NCI-H1048 (cell line): ENCODE measurements at places on chromosomes 1 and 21.

DNA sequence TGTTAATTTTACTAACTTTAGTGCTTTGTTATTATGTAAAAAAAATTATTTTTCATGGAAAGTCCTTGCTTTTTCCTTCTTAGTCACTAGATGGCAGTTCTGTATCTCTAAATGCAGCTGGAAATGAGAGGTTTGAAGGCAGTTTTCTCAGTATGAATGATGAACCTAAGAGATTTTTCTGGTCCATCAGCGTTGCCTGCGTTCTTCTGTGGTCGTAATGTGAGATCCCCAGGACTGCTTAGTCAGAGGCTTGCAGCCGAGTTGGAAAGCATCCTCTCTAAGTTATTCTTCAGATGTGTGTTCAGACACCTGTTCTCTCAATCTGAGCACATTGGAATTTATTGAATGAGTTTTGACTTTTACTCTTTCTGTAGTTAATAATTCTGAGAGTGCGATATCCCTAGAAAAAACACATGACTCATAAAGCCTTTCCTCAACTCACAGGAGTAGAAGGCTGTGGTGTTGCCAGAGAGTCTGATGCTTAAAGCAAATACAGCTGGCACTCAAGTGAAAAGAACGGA lies 99.3 kb downstream of the FMN2 start:
- DNase-seq = no peak

DNA sequence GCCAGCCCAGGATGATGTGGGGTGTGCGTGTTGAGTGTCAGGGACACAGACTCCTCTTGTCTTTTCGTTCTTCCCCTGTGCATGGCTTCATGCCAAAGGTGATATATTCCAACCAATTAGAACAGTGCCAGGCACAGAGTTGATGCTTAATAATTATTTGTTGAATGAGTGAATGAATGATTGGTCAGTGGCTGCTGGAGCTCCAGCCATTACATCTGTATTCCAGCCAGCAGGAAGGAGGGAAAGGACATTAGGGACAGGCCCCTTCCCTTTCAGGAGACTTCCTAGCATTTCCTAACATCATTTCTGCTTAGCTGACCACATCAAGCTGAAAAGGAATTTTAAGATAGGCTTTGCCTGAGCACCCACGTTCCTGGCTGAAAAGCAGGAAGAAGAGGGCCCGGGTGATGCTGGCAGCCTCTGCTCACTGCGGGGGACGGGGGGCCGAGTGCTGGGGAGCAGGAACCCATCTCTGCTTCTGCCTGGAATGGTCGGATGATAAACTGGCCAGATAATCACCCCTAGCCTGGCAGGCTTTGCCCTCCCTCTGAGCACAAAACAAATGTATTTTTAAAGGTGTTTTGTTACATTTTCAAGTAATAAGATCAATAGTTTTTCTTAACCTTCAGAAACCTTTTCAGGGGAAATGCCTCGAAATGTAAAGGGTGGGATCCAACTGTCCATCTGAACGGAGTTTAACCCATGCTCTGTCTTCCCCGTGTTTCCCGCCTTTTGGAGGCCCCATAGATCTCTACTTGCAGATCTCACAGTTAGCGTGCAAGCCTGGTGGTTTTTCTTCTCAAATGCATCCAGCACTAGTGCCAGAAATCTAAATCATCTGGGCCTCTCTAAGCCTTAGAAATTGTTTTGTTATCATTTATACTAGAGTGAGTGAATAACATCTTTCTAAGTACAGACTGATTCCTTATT lies 39.0 kb downstream of the SLC37A1 start:
- no peak for DNase-seq

DNA sequence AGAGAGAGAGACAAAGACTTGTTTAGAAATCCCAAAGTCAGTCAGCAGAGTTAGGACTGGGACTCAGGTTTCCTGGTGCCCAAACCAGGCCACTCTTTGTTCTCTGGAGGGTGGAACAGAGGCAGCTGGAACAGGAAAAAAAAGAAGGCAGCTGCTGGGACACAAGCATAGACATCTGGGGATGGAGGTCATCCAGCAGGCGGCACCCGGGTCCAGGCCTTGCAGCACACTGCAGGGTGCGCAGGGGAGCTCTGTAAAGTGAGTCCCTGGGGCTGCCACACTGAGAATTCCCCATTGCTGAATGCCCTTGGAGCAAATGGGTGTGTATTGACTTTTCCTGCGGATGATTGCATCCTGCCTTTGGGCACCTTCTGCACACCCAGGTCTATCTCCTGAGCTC lies 222.9 kb upstream of the CSF3R start:
- no peak for DNase-seq

DNA sequence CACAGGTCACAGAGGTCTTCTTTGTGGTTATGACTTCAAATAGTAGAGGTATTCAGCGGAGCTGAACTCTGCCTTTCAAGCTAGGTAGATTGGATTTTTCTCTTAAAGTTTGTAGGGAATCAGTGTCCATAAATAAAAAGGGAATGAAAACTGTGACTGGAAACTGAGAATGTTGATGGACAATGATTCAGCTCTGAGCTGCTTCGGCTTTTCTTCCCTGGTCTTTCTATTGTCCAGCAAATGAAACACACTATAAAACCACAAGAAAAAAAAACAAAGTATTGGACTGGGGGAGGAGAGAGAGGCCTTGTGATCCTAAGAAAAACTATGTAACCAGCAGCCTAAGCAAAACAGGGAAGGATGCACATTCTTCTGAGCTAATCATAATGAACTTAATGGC lies 11.1 kb downstream of the TNNI3K start:
- DNase-seq = no peak

DNA sequence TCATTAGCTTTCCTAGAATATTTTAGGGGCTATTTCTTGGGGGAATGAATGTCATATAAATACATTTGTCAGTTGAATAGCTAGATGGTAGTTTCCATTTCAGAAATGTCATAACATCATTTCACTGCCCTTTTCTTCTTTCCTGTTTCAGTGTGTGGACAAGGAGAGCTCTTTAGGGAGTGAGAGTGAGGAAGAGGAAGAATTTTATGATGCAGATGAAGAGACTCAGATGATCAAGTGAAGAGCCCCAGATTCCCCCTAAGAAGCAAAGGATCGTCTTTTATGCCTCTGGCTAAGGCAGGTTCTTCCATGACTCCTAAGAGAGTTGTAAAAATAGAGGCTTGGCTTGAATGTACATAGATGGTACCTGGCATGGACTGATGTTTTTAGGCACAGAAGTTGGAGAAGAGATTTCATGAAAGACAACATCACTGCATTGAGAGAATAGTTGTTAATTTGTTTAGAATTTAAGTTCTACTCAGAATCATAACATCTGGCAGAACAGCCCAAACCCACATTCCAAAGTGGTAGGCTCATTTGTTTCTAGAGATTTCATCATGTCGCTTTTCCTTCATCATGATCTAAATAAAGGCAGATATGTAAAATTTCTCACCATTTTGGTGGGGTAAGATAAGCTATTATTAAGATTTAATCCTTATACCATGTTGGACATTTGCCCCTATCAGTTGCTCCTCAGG lies 44.2 kb upstream of the MAB21L3 start:
- no peak for DNase-seq

GRCh38 chr1:116724765-116725375 lies 29.4 kb upstream of the CD2 start:
- peak; percentile 67 for DNase-seq

DNA sequence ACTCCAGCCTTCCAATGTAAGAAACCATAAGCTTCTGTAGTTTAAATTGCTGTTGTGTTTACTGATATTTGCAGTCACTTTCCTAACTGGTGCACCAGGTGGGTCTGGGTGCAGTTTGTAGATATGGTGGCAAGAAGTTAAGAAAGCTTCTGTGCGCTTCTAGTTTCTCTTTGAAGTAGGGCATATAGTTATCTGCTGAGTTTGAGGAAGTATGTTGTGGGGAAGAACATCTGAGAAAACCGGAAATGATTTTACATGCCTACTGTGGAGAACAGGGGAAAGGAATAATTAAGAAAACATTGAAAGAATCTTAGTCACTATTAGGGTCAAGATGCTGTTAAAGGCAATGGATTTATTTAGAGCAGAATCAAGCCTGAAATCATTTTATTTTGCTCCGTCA lies 14.9 kb upstream of the SLC44A5 start:
- DNase-seq = no peak

DNA sequence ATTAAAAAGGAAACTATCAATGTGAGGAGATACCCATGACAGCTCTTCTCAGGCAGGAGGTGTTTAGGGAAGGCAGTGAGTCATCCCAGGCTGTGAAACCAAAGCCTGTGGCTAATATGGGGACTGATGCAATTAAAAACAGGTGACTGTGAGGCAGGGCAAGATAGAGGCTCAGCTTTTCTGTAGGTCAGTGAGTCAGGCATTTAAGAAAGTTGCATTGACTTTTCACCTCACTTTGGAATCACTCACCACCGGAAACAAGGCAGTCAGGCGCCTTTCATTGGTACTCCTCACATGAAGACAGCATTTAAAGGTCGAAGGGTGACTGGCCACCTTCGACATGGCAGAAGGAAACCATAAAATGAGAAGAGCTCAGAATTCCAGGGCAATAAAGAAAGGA lies 54.5 kb downstream of the PAPPA2 start:
- no peak for DNase-seq

- DNase-seq = no peak
Observed at GRCh38 chr1:194114288-194114687, 927.9 kb upstream of the B3GALT2 start.

DNA sequence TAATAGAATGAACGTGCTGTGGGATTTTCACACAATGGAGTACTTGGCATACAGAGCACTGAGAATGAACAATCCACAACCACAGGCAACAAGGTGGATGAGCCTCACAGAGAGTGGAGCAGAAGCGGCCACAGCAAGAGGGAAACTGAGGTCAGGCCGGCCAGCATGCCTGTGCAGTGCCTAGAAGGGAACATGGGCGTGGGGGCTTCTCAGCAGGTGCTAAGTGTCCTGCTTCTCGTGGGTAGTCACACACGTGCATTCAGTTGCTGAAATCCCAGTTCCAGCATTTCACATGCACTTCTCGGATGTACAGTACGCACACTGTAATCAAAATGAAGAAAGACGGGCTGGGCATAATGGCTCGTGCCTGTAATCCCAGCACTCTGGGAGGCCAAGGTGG lies 33.1 kb downstream of the WDR4 start:
- DNase-seq = no peak

- no peak for DNase-seq
Observed at GRCh38 chr21:46564391-46564790, 40.5 kb downstream of the S100B start.

GRCh38 chr1:208528578-208529240 lies 284.5 kb upstream of the PLXNA2 start:
- DNase-seq = no peak

- DNase-seq = no peak
Observed at GRCh38 chr1:104807590-104807989, 1057.9 kb downstream of the AMY1C start.

GRCh38 chr1:66764994-66765578 lies 12.8 kb downstream of the DYNLT5 start:
- no peak for DNase-seq

DNA sequence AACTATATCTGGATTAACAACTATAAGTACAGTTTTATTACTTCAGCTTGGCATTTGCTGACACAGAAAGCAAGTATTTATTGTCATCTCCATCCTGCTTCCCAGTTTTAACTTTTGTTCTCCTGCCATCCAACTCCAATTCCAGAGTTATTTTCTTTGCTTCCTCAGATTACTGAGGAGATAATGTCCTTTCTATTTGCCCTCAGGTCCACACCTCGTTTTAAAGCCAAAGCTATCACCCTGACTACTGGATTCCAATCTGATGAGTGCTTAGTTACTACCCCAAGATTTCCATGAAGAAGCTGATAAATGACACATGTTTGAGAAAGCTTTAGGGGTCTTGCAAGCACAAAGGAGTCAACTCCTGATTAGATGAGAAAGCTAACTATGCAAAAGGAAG lies 25.2 kb downstream of the ACKR1 start:
- DNase-seq = peak; percentile 98

- no peak for DNase-seq
Observed at GRCh38 chr21:31289702-31290101, 54.4 kb downstream of the TIAM1 start.

DNA sequence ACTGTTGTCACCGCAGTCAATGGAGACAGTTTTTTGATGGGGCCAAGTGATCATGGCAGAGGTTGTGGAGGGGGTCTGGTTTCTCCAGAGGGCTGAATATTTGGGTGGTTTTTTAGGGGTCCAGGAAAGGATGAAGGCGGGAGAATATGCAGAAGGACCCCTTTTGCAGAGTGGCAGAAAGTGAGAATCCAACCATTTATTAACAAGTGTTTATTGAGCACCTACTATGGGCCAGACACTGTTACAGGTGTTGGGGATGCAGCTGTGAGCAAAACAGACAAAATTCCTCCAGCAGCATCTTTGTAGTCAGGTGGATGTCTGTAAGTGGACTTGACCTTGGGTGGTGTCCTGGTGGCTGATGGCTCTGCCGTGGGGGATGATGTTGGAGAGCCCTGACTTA lies 15.4 kb downstream of the PADI1 start:
- DNase-seq = no peak

GRCh38 chr1:10733474-10734366 lies 62.7 kb downstream of the CASZ1 start:
- DNase-seq = no peak

- no peak for DNase-seq
Observed at GRCh38 chr1:54227091-54227602, 27.2 kb downstream of the MRPL37 start.

DNA sequence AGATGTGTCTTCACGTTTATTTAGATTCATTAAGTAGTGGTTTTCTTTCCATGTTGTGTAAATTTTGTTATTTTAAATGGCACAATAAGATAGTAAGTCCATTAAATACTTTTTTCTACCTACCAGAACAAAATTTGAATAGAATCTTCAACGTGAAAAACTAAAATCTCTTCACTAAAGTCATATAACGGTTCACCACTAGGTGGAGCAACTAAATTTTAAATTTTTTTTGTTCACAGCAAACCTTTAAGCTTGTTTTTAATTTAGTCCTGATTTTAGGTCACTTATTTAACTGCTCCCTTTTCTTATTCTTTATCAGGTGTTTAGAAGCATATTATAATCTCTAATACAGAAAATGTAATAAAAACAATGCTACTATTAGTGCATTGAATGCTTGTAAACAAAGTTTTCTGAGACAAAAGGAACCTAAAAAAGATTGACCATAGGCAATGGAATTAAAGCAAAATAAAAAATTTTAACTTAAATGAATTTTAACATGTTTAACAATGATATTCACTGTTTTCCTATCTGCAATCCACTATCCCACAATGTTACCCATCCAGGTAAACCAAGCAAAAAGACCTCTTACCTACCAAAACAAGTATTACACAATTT lies 28.3 kb upstream of the PKN2 start:
- DNase-seq = no peak
